A549 treated with CORT108297 at 1 μM for 4 hours (cell line): ENCODE measurements at places on chromosomes 7 and 10. TPM values are rescaled to one million over a fixed set of nuclear protein-coding genes. Genes with fewer than 3 reads are reported as not detected.

C10orf90 gene
- 3.5 to 4.2 TPM (median 3.5 TPM) in 5 replicates for total RNA-seq

CFTR gene
- total RNA-seq, result 0.02 to 0.09 TPM (median 0.06 TPM) in 3 of 5 replicates, not detected in the others

CLCN1 gene
- total RNA-seq, result 0.02 to 0.08 TPM (median 0.07 TPM) in 4 of 5 replicates, not detected in the other

CRPPA gene
- 0.45 to 0.85 TPM (median 0.57 TPM) in 5 replicates for total RNA-seq

MTERF1 gene
- 11.8 to 15.6 TPM (median 12.3 TPM) in 5 replicates for total RNA-seq

SMNDC1 gene
- 43.8 to 54.0 TPM (median 46.1 TPM) in 5 replicates for total RNA-seq

GPC2 gene
- 0.82 to 1.5 TPM (median 1.1 TPM) in 5 replicates for total RNA-seq

IGFBP3 gene
- total RNA-seq, result 160 to 234 TPM (median 206 TPM) in 5 replicates

RNF32 gene
- total RNA-seq, result 0.93 to 2.0 TPM (median 1.6 TPM) in 5 replicates

LLCFC1 gene
- total RNA-seq, result not detected in 5 replicates

SLC29A4 gene
- total RNA-seq, result 9.9 to 16.3 TPM (median 14.1 TPM) in 5 replicates

MDFIC gene
- total RNA-seq, result 17.2 to 26.0 TPM (median 23.7 TPM) in 5 replicates

CDNF gene
- total RNA-seq, result 0.85 to 1.3 TPM (median 1.1 TPM) in 5 replicates

PIK3AP1 gene
- 0.51 to 0.70 TPM (median 0.60 TPM) in 5 replicates for total RNA-seq

RBP4 gene
- 5.0 to 10.3 TPM (median 8.8 TPM) in 5 replicates for total RNA-seq

HOXA1 gene
- 2.5 to 4.0 TPM (median 3.5 TPM) in 5 replicates for total RNA-seq

TAX1BP1 gene
- total RNA-seq, result 63.2 to 103 TPM (median 73.4 TPM) in 5 replicates

OR6B1 gene
- not detected in 5 replicates for total RNA-seq

ORC5 gene
- total RNA-seq, result 25.3 to 32.9 TPM (median 28.0 TPM) in 5 replicates

TAC1 gene
- total RNA-seq, result not detected in 5 replicates

STX1A gene
- total RNA-seq, result 69.7 to 85.9 TPM (median 79.3 TPM) in 5 replicates

ZNF777 gene
- total RNA-seq, result 15.6 to 21.5 TPM (median 20.8 TPM) in 5 replicates

CRHR2 gene
- total RNA-seq, result not detected in 5 replicates

CADPS2 gene
- total RNA-seq, result 0.02 to 0.13 TPM (median 0.06 TPM) in 5 replicates

EPHB6 gene
- 0.24 to 0.44 TPM (median 0.32 TPM) in 5 replicates for total RNA-seq

FOXI2 gene
- not detected in 5 replicates for total RNA-seq

MRC1 gene
- 0.01 to 0.05 TPM (median 0.02 TPM) in 5 replicates for total RNA-seq

PDZD7 gene
- 0.48 to 1.4 TPM (median 0.92 TPM) in 5 replicates for total RNA-seq

EPDR1 gene
- total RNA-seq, result 73.7 to 89.0 TPM (median 76.8 TPM) in 5 replicates

PTEN gene
- total RNA-seq, result 37.4 to 69.1 TPM (median 42.3 TPM) in 5 replicates

SERPINE1 gene
- 1,104 to 1,398 TPM (median 1,160 TPM) in 5 replicates for total RNA-seq

TACC2 gene
- 81.1 to 93.4 TPM (median 86.7 TPM) in 5 replicates for total RNA-seq

CALML3 gene
- total RNA-seq, result 0.02 TPM in 1 of 5 replicates, not detected in the others

TPK1 gene
- total RNA-seq, result 2.5 to 3.7 TPM (median 2.6 TPM) in 5 replicates

NHLRC2 gene
- total RNA-seq, result 5.4 to 7.6 TPM (median 6.4 TPM) in 5 replicates

SPRN gene
- 0.17 to 0.36 TPM (median 0.26 TPM) in 5 replicates for total RNA-seq

ADRB1 gene
- total RNA-seq, result 0.59 to 0.94 TPM (median 0.78 TPM) in 5 replicates

TRPV5 gene
- not detected in 5 replicates for total RNA-seq

AP5Z1 gene
- total RNA-seq, result 21.8 to 48.3 TPM (median 36.3 TPM) in 5 replicates

LIPJ gene
- not detected in 5 replicates for total RNA-seq

CCDC146 gene
- 0.46 to 0.70 TPM (median 0.57 TPM) in 5 replicates for total RNA-seq

SLC13A1 gene
- total RNA-seq, result not detected in 5 replicates

AASS gene
- total RNA-seq, result 0.04 to 0.09 TPM (median 0.07 TPM) in 4 of 5 replicates, not detected in the other

GPR158 gene
- total RNA-seq, result 0.03 to 0.05 TPM (median 0.04 TPM) in 4 of 5 replicates, not detected in the other

SLC26A5 gene
- total RNA-seq, result not detected in 5 replicates
